Fibroblast of skin of right biceps (primary cell): ENCODE measurements at places on chromosomes 2 and 18.

DNA sequence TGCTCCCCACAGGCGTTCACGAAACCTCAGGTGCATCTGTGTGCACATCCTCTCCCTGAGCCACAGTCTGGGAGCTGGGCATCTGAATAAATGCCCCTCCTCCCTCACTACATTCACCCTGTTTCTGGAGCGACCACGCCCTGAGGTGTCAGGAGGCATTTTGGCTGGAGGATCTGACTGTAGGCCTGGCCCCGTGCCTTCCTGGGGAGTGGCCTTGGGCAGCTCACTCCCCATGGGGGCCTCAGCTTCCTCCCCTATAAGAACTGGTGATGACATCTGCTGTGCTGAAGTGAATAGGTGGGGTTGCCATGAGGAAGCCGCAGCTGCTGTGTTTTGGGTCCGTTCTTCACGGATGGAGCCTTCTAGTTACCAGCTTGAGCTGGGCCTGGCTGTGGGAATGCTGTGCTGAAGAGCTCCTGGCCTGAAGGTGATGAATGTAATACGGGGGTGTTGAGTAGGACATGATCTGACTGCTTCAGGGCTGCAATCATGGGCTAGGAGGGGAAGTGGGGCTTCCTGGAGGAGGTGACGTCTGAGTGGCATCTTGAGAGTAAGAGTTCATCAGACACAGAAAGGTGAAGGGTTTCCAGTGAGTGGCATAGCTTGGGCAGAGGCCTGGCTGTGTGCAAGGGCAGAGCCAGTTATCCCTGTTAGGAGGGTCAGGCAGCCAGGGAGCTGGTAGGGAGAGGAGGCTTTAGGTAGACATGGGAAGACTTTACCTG, 58.2 kb downstream of the GLI2 start:
- peak; percentile 54 for DNase-seq

DNA sequence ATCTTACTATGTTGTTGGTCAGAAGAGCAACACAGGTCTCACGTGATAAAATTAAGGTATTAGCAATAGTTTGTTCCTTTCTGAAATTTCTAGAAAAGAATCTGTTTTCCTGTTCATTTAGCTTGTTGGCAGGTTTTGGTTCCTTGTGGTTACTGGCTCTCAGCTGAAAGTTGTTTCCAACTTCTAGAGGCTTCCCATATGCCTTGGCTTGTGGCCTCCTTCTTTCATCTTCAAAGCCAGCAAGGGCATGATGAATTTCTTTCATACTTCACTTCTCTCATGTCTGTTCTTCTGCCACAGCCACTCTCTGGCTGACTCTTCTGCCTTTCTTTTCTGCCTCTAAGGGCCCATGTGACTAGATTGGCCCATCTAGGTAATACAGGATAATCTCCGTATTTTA, 193.7 kb downstream of the TRIB2 start:
- DNase-seq: no peak

DNA sequence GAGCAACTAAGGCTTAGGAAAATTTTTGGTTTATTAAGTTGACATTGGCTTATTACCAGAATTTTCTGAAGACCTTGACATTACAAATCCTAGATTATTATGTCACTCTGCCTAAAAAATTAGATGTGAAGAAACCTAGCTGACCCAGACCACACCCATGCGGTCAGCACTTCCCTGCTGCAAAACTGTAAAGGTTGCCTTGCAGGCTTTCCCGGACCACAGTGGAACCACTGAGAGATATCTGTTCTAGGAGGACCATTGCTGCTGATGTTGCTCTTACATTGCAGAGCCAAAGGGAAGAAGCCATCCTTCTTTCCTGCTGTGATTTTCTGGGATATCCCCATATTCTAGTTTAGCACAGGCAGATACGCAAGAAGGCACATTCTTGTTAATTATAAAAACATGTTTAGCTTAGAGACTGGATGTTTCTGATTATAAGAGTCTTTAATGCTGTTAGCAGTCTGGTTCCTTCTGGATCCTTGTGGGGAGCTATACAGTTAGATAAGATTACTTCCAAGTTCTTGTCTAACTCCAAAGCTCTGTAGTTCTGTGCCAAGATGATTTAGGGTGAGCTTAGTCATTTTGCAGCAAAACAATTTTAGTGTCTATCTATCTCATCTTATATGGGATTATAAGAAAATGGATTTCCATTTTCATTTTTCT, 70.2 kb downstream of the AOX1 start:
- DNase-seq: peak; percentile 40

GRCh38 chr18:62610701-62611411, 88.0 kb downstream of the ZCCHC2 start:
- no peak for DNase-seq

DNA sequence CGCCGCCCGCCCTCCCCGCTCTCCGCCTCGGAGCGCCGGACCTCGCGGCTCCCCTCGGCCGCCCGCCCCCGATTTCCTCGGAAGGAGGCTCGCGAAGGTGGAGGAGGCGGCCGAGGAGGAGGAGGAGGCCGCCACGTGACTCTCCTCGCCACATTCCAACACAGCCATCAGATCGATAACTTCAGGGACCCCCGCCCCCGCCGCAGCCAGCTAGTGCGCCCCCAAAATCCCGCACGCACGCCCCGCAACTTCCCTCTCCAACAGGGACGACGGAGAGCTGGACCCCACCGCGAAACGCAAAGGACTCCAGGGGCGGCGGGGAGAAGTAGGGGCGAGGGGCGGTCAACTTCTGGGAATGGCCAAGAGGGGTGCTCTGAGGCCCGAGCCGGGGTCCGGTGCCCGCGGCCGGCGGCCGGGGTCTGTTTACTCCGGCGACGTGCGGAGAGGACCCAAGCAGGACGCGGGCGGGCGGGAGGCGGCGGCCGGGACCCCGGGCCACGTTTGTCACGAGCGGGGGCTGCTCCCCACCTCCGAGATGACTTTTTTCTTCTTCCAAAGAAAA, 2.0 kb downstream of the ZNF521 start:
- peak; percentile 40 for DNase-seq

- DNase-seq: peak; percentile 75
These were observed 3.7 kb upstream of the PCBP1 start for GRCh38 chr2:70083344-70084156.

GRCh38 chr18:10047237-10047636, 133.4 kb downstream of the VAPA start:
- DNase-seq: peak; percentile 73

- DNase-seq: peak; percentile 42
These were observed 135.0 kb downstream of the SMAD7 start for GRCh38 chr18:48815581-48816324.

- no peak for DNase-seq
These were observed 14.2 kb downstream of the LIMS2 start for GRCh38 chr2:127661072-127661649.

DNA sequence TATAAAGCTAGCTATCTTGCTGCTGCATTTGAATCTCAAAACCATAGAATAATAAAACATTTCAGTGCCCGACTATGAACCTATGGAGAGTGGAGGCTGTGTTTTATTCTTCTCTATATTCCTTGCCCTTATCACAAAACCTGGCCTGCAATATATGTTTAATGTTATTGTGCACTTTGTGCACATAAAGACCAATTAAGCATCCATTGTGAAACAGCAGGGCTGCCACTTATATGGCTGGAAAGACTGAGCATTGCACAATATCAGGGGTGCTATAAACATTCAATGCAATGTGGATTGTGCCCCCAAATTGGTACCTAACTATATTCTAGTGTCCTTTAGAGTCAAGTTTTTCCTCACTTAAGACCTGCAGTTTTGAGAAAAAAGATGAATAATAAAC, 83.2 kb downstream of the RDH14 start:
- no peak for DNase-seq

DNA sequence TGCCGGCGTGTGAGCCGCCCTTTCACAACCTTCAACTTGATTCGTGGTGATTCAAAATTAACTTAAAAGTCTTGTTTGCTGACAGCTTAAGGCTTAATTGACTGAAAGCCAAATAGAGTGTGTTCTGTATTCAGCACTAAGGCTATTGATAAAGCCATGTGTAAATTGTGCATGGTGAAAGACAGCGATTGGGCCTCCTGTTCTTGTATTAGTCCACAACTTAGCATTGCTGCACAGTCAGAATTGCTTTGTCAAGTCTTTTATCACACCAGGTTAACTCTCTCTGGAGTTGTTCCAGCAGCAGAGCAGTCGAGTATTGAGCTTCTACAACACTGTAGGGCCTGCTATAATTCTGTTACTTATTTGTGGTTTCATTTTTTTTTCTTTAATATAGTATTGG, 210.1 kb downstream of the WDR7 start:
- DNase-seq: no peak

- no peak for DNase-seq
These were observed 67.5 kb downstream of the PLCL1 start for GRCh38 chr2:197871780-197872456.

DNA sequence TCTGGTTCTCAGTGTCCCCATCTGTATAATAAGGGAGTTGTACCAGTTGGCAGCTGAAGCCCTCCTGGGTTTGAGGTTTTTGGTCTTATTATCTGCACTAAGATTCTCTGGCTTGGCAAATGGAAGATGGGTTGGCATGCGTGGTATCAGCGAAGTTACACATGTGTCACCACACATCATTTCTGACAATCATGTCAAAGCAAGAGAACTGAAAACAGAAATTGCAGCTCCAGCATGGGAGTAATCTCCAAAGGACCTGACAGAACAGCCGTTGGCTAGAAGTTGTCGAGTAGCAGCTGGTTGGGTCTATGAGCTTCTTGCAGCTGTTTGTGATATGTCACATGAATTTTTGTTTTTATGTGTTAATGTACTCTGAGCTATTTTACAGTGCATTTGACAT, 317.4 kb downstream of the SLC4A3 start:
- DNase-seq: no peak

DNA sequence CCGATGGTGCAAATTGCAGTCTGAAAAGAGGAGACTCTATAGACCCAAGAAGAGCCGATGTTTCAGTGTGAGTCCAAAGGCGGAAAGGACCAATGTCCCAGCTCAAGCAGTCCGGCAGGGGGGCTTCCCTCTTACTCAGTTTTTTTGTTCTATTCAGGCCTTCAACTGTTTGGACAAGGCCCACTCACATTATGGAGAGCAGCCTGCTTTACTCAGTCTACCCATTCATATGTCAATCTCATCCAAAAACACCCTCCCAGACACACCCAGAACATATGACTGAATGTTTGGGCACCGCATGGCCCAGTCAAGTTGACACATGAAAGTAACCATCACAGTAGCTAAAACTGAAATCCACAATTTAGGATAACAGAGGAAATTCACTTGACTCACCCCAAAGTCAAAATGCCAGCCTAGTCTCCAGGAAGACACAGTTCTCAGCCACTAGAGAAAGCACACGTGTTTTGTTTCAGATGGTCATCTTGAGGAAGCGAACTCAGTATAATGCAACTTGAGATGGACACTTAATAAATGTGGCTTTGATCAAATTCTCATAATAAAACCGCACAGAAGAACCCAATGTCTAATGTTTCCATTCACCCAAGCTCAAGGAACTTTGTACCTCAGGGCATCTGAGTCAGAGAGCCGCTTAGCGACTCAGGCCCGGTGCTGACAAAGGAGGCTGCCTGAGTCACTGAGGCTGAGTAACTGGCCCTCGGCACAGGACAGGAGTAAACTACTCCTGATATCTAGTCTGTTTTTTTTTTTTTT, 2.4 kb downstream of the FHL2 start:
- peak; percentile 98 for DNase-seq

- no peak for DNase-seq
These were observed 57.1 kb upstream of the CD28 start for GRCh38 chr2:203649176-203649814.

GRCh38 chr2:126655051-126655450, 907 bp upstream of the GYPC start:
- no peak for DNase-seq

GRCh38 chr2:88838165-88838635, 146.7 kb downstream of the RPIA start:
- DNase-seq: no peak

DNA sequence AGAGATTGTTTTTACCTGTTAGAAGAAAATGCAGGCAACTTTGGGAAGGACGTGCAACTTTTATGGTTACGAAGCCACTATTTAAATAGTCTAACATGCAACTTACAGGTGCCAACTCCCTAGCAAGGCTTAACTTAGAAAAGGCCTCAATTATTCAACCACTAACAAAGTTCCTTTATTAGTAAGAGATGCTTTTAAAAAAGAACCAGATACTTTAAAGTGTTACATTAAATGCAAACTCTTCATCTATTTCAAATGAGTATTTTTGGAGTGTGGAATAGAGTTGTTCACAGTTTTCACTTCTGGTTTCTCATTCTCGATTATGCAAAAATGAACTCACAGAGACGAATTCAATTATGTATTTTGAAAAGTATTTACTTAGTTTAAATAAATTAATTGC, 51.7 kb downstream of the PELI1 start:
- no peak for DNase-seq

DNA sequence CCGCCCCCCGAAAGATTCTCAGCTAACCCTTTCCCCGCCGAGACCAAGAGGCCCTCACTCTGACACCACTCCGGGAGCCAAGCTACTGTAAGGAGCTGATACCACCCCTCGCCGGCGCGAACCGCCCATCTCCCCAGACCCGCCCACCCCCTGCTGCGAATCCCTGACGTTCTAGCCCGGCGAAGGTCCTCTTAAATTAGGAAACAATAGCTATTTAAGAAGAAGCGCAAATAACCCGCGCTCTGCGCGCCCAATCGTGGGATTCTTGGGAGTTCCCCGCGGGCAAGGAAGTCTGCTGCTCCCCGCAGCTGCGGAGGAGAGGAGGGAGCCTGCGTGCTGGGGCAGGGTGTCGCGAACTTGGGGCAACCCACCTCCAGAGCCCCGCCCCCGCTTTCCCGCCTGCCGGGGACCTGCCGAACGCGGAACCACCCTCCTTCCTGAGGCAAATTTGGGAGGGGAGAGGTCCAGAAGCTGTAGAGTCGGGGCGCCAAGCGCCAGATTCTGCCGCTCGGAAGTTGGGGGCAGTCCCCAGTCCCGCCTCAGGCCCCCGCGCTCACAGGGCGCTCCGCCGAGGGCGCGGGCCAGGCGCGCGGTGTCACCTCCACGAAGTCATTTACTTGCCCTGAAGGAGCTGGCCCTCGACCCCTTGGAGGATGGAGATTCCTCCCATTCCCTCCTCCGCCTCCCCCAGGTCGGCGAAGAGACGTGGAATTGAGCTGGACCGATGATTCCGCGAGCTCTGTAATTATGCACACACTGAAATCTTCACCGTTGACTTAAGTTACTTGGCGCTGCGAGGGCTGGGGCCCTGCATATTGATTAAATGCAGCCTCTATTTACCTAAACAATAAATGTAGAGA, 8.4 kb upstream of the SP9 start:
- no peak for DNase-seq

DNA sequence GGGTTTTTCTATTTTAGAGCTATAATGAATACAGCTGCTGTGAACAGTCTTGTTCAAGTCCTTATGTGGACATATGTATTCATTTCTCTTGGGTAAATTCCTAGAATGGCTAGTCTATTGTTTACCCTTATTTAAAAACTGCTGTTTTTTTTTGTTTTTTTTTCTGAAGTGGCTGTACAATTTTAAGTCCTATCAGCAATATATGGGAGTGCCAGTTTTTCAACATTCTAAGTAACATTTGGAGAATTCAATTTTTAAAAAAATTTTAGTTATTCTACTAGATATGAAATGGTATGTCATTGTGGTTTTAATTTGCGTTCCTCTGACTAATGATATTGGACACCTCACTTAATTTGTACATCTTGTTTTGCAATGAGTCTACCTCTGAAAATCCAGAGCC, 349.7 kb downstream of the SATB2 start:
- no peak for DNase-seq

GRCh38 chr18:79782566-79783308, 15.0 kb upstream of the KCNG2 start:
- DNase-seq: no peak
